ENCODE measurements at places on chromosomes 7 and 10.

- DNase-seq, result no peak
Observed at GRCh38 chr7:84568781-84569180, 374.2 kb upstream of the SEMA3A start.

DNA sequence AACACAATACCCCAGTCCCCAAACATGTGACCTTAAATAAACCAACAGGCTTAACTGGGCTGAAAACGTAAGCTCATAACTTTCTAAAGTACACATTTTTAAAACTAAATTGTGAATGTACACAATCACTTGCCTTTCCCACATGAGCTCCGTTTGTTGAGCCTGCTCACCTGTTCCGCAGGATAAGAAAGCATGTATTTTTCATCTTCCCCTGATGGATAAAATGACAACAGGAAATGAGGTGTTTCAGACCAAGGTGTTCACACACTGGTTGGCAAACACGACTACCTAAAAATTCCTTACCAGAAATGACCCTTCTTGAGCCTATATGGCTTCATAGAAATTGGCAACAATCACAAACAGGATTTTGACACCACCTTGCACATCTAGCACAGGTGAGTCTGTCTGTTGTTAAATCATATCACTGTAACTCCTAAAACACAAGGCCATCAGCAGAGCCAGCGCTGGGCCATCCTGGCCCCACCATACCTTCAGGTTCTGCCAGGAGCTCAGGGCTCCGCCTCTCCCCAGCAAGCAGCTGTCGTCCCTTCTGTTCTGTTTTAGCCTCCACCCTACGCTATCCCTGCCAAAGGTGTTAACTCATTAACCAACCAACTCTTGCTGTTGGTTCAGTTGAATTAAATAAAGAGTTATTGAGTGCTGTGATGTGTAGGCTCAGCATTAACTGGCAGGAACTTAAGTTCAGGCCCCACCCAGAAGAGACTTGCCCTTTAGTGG lies 73.6 kb upstream of the RNF32 start:
- DNase-seq, result no peak

DNA sequence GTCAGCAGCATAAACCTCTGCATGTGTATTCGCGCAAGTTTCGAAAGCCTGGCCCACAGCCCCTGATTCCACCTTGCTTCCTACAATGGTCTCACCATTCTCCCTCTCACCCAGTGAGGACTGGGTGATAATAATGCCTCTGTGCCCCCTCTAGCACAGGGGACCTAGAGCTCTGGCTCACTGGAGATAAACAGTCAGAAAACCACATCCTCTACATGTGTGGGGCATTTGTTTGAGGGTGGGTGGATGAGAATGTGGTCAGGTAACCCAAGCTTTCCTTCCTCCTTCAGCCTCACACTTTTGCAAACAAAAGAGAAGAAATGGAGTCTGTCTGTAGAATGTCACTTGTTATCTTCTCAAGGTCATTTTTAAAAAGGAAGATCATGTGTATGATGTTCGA lies 373.5 kb downstream of the KCNMA1 start:
- DNase-seq, result no peak

- no peak for DNase-seq
Observed at GRCh38 chr10:90635111-90635765, 222.6 kb downstream of the HTR7 start.

DNA sequence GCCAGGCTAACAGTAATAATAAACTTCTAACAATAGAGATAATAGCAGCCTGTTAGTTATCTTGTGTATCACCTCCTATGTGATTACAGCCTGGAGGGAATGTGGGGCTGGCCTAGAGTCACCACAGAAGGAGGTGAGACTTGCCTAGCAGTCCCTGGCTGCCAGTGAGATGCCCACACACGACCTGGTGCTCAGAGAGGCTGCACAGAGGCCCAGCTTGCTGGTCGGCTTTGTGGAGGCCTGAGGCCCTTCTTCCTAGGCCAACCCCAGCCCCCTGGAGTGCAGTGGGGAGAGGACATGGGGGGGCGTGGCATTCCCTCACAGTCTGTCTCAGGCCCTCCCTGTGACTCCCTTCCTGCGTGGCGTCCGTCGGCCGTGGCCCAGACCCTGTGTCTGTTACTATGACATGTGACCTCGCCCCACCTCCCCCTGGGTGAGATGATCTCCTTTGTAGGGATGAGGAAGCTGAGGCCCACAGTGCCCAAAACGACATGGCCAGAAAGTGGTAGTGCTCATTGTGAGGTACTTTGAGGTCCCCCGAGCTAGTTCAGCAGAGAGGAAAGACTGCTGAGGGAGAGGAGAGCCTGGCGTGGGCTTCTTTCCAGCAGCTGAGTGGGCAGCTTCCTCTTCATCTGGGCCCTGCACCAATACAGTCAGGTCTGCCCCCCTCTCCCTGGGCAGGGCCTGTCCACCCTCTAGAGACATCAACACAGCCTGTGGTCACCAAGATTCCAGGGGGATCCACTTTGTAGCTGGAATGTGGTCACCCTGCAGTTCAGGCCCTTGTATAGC lies 29.7 kb downstream of the UNC5B start:
- no peak for DNase-seq

GRCh38 chr10:37703833-37704382 lies 153.5 kb downstream of the ZNF248 start:
- no peak for DNase-seq

DNA sequence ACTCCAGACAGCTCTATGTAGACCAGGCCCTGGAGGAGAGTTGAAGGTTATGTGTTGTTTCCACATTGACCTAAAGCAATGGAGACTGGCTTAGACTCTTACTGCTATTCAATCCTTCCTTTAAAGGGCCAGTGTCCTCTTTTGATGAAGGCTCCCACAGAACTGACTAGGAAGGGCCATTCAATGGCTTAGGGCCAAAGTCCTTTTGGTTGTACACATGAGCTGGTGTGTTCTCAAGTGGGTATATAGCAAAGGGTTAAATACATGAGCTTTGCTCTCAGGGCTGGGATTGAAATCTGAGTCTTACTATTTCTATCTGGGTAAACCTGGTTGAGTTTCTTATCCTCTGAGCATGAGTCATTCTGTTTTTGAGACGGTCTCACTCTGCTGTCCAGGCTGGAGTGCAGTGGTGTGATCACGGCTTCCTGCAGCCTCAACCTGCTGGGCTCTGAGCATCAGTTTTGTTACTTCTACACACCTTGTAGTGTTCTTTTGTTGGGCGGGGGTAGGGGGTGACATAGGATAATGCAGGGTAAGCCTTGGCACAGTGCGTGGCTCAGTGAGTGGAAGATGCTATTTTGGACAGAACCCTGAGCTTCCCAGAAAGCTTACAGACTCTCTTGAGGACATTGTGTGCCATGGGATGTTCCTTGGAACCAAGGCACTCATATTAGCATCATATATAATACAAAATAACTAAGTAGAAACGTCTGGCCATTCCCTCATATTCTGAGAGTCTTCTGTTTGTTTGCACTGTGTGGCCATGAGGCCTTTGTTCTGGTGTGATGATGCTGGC lies 90.1 kb downstream of the ABCC2 start:
- DNase-seq, result peak; percentile 73

DNA sequence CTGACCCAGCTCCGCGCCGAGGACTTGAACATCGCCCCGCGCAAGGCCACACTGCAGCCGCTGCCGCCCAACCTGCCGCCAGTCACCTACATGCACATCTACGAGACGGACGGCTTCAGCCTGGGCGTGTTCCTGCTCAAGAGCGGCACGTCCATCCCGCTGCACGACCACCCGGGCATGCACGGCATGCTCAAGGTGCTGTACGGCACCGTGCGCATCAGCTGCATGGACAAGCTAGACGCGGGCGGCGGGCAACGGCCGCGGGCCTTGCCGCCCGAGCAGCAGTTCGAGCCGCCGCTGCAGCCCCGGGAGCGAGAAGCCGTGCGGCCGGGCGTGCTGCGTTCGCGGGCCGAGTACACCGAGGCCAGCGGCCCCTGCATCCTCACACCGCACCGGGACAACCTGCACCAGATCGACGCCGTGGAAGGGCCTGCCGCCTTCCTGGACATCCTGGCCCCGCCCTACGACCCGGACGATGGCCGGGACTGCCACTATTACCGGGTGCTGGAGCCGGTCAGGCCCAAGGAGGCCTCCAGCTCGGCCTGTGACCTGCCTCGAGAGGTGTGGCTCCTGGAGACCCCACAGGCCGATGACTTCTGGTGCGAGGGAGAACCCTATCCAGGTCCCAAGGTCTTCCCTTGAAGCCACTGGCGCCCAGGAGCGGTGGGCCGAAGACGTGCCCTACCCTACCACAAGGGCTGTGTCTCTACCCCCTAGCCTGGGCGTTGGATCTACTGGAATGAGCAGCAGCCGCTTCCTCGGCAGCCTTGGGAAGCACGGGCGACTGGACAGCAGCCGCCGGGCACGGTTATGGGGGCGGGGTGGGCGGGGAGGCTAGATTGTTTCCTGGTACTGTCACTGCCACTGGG lies 945 bp downstream of the ADO start:
- DNase-seq, result peak; percentile 45

DNA sequence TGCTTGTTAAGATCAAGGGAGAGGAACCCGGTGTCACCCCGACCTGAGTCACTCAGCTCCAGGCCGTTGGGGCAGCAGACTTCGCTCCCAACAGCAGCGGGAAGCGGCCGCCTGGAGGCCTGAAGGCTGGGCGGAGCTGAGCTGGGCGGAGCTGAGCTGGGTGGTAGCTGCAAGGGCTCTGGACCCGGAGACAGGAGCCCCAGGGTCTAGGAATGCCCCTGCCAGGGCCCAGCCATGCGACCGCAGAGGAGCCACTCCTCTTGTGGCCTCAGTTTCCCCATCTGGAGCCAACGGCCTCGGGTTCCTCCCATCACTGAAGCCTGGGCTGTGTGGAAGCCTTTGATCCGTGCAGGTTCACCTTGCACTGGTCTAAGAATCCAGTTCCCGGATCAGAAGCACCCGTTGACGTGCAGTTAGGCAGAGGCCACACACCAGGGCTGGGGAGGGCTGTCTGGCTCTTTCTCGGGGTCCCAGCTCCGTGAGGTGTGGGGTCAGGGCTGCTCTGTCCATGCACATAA lies 21.9 kb upstream of the DPYSL4 start:
- no peak for DNase-seq

GRCh38 chr10:36492590-36493515 lies 632.5 kb upstream of the ANKRD30A start:
- peak; percentile 51 for DNase-seq

DNA sequence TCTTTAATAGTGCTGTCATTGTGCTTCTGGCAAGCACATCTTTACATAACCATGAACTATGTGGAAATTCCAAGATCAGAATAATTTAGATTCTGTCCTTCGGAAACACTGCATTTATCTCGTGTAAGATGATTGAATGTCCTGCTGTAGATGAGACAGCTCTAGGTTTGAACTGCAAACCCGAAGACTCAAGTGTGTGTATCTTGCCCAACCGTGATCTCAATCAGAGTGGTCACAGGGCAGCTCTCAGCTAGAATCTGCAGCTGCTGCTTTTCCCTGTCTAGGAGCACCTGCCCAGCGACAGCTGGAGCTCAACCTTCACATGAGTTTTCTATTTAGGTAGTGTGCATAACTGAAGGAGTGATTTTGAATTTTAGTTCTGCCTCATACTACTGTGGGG lies 17.5 kb upstream of the KIF20B start:
- no peak for DNase-seq

- no peak for DNase-seq
Observed at GRCh38 chr7:88069093-88069492, 135.0 kb downstream of the ADAM22 start.

GRCh38 chr7:90759710-90760109 lies 163.6 kb downstream of the CDK14 start:
- no peak for DNase-seq

GRCh38 chr10:21292763-21293517 lies 232.5 kb downstream of the SKIDA1 start:
- peak; percentile 99 for DNase-seq

- DNase-seq, result peak; percentile 81
Observed at GRCh38 chr7:123979876-123980275, 53.0 kb downstream of the TMEM229A start.

DNA sequence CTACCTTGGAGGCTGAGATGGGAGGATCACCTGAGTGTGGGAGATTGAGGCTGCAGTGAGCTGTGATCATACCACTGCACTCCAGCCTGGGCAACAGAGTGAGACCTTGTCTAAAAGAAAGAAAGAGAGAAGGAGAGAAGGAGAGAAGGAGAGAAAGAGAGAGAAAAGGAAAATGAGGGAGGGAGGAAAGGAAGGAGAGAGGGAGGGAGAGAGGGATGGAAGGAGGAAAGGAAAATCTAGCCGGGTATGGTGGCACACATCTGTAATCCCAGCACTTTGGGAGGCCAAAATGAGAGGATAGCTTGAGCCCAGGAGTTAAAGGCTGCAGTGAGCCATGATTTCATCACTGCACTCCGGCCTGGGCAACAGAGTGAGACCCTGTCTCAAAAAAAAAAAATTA lies 42.9 kb upstream of the GTF2IRD1 start:
- no peak for DNase-seq

- DNase-seq, result peak; percentile 98
Observed at GRCh38 chr7:47501406-47501805, 80.5 kb downstream of the TNS3 start.

GRCh38 chr10:104333032-104333727 lies 5.1 kb downstream of the ITPRIP start:
- peak; percentile 60 for DNase-seq

DNA sequence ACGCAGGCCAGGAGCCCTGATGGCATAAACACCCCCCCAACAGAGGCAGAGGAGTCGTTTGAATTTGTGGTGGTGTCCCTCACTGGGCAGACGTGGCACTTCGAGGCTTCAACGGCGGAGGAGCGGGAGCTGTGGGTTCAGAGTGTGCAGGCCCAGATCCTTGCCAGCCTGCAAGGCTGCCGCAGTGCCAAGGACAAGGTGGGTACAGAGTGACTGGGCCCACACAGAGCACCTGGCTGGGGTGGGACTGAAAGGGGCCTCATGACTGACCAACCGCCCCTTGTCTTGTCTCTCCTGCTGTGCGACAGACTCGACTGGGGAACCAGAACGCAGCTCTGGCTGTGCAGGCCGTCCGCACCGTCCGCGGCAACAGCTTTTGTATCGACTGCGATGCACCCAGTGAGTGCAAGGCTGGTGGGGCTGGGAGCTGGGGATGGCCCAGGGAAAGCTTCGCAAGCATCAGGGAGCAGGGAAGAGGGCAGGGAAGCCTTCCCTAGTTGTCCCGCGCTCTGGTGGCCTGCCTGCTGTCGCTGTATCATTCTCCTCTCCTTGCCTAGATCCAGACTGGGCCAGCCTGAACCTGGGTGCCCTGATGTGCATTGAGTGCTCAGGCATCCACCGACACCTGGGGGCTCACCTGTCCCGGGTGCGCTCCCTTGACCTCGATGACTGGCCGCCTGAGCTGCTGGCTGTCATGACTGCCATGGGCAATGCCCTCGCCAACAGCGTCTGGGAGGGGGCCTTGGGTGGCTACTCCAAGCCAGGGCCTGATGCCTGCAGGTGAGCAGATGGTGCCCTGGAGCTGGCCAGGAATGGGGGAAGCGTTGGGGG lies 25.4 kb downstream of the GBX1 start:
- DNase-seq, result no peak

DNA sequence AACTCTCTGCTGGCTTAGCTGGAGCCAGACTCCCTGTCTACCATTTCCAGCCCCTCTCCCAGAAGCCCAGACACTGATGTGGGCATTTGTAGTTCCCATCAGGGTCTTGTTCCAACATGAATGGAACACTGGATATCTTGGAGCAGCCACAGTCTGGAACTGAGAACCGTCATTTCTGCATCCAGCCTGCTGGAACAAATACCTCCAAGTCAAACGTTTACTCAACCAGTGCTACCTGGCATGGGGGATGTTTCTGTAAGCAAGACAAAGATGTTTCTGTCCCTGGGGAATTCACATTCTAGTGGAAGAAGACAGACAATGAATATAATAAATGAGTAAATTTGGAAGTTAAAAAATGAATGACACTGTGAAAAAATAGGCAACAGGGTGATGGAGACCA lies 70.8 kb upstream of the ZNF438 start:
- DNase-seq, result no peak

Data from choroid plexus epithelial cell (primary cell).